ENCODE measurements at places on chromosomes 1 and 21.
A peak's percentile ranks its signal among the peaks of the same experiment; 100 is the strongest.

- no peak for DNase-seq
Measured at GRCh38 chr21:38848187-38848609, 42.5 kb downstream of the ETS2 start.

GRCh38 chr1:239909898-239910297 is 181.8 kb upstream of the FMN2 start:
- no peak for DNase-seq

DNA sequence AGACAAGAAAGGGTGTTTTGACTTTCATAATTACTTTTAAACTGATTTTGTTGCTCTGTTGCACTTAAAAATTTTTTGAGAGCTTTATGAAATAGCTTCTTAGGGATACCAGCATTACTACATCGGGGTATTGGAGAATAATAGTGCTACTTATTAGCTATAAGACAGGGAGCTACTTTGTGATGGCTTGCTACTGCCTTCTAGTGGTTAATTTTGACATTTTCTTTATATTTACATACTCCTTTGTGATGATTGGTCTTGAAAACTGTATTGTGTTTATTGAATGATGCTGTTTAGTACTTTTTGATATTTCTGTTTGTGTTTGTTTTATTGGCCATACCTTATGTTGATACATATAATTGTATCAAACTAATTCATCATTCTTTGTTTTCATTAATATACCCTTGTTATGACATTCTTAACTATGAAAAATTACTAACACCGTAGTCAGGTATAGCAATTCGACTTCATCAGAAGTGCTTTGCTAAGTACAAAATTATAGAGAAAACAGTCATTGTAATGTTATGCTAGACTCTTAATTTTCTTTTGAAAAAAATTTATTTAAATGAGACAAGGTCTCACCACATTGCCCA is 85.5 kb downstream of the CLIC4 start:
- peak; percentile 66 for DNase-seq

DNA sequence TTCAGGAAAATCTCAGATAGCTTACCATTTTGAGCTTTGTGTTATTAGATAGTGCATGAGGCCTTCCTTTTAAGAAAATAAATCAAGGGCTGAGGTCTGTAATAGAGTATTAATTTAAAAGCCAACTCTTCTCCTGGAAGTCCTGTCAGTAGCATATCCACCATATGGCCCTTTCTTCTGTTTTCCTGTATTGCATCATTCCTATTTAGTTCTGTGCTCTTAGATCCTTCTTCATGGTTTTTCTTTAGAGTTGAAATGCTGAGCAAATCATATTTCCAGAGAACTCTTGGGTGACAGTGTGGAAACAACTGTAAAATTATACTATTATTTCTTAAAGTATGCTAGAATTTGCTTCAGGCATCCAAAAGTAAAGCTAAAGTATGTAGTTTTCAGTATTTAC is 91.7 kb downstream of the TTC3 start:
- DNase-seq, result no peak

DNA sequence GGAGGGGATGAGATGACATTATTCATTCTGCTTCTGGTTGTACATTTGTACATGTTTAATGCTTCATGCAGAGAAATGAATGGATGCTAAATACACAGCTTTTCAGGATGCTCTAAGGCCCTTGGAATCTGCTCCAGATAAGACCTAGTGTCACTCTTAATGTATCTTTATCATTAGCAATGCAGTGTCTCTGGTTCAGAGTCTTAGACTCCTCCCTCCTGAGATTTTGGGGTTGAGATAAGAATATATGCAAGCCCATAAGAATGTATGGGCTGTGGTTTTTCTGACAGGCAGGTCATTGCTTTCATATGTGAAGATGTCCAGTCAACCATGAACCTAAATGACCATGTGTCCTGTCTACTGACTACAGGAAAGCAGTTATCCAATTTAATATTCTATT is 415.5 kb downstream of the RPS6KC1 start:
- DNase-seq, result no peak

DNA sequence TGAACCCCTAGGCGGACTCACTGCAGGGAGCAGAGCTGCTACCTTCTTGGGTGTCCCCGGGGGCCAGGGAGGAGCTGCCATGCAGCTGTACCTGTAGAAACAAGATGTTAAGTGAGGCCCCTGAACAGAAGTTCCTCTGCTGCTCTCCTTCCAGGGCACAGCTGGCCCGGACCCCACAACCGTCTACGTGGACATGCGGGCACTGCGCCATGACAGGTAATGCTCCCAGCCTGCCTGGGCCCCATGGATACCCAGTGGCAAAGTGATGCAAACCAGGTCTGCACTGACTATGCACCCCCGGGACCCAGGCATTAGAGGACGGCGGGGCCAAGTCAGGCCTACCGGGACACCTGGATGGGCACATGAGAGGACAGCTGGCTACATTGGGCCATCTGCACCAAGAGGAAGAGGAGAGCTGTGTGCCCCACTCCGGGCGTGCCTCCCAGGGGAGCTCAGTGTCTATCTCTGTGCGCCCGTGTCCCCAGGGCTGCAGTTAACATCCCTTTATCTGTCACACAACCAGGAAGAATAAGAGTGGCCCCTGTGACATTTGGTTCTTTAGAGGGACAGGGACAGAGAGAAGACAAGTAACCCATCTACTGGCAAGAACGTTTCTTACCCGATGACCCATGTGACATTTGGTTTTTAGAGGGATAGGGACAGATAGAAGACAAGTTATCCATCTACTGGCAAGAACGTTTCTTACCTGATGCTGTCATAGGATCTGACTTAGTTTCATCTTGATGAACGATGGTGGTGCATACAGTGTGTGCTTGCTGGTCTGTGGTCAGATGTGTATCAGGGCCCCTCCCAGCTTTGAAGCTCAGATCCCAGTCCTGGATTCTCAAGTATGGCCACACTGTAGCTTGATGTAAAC is 44.1 kb downstream of the S100B start:
- no peak for DNase-seq

- DNase-seq, result no peak
Measured at GRCh38 chr1:206144605-206145004, 27.4 kb upstream of the AVPR1B start.

GRCh38 chr1:89578946-89579684 is 53.8 kb upstream of the LRRC8C start:
- no peak for DNase-seq

DNA sequence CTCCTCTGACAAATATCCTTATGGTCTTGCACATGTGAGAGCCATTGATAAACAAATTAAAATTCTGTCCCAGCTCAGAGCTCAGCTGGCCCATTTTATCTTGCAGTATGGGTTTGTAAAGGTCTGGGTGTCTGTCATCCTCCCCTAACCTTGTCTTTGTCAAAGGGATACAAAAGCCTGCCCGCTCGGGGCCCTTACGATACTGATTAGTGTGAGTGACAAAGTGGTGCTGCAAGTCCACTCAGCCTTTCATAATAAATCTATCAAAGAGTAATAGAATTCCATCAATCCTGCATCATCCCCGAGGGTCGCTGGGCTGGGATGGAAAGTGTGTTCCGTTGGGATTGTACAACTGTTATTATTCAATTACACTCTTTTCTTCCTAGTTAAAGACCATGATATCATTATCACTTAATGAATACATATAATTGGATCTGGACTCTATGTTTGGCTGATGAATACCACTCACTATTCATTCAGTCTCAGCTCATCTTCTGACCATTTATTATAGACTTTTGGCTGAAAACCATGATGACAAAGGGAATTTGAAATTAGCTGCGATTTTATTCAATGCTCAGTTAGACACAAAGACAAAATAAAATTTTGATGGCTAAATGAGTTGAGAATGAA is 122.5 kb upstream of the FOXD3 start:
- DNase-seq, result no peak

DNA sequence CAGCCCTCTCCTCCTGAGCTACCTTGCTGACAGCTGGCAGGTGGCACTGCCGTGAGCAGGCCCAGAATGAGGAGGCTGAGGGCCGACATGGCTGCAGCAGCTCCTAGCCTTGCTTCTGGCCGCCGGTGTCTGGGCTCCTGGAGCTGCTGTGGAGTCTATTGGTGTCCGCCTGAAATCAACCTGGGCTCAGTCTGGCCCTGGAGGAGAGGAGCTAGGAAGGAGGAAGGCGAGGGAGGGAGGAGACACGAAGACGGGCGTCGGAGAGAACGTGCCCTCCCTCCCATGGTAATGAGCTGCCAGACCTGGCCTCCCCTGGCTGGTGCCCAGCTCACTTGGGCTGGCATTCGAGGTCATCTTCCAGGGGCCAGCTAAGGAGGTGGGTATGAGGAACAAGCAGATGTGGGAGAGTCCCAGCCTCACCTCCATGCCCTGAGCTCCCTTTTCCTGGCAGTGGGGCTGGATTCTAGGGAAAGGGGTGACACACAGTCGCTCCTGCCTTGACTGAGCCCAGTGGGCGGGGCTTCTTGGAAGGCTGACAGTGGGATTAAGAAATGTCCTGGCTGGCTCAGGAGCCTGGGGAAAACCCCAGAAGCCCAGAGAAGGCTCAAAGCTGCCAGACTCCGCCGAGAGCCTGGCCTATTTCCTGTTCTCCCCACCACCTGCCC is at the start of gene PDZK1IP1:
PDZK1IP1 (minus strand) TSS at position 193 of the 665 bp plus-strand sequence; CDS start at position 89, 104 bp downstream.
- no peak for DNase-seq

DNA sequence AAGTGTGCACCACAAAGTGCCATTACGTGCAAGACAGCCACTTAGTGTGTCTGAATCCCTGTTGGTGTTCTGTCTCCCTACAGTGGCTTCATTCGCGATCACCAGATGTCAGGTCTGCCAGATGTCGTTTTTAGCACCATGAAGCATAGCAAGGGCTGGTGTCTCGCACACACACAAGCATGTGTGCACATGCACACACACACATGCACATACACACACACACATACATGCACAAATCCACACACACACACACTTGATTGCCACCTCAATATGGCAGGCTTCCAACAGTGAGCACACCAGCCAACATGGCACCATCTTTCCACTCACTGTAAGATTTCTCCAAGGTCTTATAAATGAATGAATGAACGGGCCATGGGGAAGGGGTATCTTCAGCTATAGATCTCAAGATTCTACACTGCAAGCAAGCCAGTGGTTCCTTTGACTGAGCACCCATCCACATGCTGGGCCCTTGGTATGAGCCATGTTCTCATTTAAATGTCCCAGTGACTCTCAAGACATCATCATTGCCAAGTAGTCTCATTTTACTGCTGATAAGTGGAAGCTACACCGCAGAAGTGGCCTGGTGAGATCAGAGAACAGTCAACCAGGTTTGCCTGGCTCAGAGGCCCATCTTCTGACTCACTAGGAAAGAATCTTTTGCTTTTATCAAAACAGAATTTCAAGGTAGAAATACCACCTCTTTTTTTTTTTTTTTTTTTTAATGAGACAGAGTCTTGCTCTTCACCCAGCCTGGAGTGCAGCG is 84.9 kb downstream of the SIM2 start:
- no peak for DNase-seq

DNA sequence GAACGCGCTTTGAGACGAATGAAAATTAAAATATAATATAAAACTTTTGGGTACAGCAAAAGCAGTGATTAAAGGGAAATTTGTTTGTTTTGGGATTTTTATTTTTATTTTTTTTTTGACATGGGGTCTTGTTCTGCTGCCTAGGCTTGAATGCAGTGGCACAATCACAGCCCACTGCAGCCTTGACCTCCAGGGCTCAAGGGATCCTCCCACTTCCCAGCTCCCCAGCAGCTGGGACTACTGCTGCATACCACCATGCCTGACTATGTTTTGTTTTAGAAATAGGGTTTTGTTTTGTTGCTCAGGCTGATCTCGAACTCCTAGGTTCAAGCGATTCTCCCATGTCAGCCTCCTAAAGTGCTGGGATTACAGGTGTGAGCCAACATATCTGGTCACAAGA is 30.3 kb downstream of the USP24 start:
- no peak for DNase-seq

DNA sequence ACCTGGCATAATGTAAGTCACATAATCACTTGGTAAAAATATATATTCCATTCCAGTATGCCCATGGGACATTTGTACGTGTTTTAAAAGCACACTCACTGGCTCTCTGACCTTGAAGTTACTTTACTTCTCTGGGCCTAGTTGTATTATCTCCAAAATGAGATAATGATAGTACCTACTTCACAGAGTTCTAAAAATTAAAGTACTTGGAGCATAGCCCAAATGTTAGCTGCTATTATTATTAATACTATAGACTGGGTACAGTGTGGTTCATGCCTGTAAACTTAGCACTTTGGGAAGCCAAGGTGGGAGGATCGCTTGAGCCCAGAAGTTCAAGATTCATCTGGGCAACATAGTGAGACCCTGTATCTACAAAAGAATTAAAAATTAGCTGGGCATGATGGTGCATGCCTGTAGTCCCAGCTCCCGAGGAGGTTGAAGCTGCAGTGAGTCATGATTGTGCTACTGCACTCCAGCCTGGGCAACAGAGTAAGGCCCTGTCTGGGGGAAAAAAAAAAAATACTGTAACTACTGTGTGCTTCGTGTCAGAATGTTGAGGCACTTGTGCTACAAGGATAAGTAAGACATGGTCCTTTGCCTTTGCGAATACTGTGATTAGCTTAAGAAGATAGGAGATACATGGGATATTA is 45.7 kb downstream of the TDRD5 start:
- no peak for DNase-seq

DNA sequence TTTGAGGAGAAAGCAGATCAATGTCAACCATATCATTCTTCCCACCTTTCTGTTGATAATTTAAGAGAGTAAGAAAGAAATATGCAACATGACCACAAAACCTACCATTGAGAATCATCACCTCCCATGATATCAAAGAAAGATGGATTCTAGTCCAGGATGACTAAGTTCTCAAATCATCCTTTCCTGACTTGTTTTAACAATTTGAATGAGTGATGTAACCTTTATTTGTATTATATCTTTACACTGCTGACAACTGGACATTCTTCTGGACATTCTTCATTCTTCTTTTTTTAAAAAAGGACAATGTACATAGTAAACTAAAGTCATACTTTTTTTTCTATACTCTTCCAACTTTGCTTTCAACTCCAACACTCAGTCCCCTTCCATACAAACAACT is 9.5 kb downstream of the PSMB4 start:
- DNase-seq, result no peak

GRCh38 chr1:245587435-245588115 is 432.8 kb downstream of the KIF26B start:
- no peak for DNase-seq

DNA sequence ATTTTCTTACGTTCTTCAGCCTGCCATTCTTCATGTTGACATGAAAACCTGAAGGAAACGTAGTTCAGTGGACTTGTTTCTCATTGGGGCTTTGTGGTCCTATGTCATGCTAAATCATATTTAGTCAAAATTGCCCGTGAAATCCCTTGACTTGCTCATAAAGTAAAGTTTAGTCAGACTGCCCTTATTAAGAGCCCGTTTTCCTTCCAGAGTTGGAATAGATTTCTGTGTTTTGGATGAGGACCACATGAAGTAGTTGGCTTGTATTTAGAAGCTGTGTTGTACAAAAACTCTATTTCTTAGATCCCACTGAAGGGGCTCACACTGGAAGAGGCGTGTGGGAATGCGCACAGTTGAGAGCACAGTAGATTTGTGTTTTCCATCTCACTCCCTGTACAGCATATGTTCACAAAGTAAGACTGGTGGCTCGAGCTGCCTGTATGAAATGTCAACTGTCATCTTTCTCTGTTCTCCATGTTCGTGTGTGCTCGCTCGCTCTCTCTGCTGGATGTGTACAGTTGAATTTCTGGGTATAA is 42.4 kb downstream of the CAMTA1 start:
- DNase-seq, result no peak

Data from CD4-positive, alpha-beta T cell treated with Interleukin-2 at 100 ng/mL for 4 hours (primary cell).